SK-N-MC (cell line): ENCODE measurements at places on chromosomes 6 and 20.

GRCh38 chr20:1509237-1509636 lies 18.0 kb upstream of the SIRPB2 start:
- no peak for DNase-seq

DNA sequence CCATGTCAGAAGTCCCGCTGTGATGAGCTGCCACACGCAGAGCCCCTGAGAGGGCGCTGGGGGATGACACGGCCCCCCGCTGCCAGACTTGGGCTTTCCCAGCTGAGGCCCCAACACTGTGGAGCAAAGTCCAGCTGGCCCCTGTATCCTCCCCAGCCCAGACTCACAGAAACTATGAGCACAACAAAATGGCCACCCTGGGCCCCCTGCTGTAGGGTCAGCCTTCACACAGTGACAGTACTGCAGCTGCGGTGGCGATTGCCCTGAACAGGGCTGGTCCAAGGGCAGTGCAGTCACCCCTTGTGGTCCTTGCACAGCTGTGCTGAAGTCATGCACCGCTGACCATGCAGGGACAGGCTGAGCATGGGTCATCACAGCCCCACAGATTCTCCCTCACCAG lies 78.2 kb upstream of the CST7 start:
- no peak for DNase-seq

GRCh38 chr6:141752677-141753076 lies 380.0 kb upstream of the GJE1 start:
- no peak for DNase-seq

DNA sequence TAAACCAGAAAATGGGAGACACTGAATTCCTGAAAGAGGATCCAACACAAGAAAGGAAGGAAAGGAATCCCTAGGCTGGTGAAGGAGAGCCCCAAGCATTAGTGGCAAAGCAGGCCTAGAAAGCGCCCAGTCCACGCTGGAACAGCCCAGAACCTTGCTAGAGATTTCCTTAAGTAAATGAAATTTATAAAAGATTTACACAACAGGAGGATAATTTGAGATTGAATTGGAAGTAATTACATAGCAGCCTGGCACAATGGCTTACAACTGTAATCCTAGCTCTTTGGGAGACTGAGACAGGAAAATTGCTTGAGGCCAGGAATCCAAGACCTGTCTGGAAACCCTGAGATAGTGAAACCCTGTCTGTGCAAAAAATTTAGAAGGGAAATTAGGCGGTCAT lies 26.8 kb upstream of the C20orf144 start:
- no peak for DNase-seq

GRCh38 chr20:51562332-51563173 lies 20.0 kb upstream of the NFATC2 start:
- DNase-seq: no peak
